ENCODE measurements at places on chromosomes 11 and 22.

DNA sequence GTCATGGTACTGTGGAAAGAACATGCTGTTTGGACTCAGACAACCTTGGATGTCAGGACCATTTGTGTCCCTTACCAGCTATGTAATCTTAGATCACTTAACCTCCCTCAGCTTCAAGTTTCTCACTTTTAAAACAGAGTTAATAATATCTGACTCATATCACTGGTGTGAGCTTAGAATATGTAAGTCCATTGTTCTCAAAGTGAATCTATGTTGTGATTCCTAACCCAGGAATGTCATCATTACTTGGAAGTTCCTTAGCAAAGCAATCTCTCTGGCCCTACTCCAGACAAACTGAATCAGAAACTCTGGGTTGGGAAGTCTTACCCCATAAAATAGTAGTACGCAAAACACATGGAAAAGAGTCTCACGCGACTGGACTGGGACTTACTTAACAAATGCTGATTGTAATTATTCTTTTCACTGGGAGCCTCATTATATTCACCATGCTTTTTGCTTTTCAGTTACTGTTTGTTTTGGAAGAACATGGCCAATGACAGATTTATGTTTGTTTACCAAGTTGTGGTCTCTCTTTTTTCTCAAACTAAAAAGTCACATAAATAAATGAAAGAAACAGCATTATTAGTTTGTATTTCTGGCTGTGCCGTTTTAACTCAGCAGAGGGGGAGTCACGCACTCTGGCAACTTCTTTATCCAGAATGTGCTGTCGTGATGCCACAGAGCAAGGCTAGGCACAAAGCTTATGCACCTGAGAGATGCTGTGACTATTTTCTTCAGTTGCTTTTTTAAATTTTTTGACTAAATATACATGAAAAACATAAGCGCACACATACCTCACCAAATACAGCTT is 217.7 kb upstream of the CTSC start:
- DNase-seq: no peak

GRCh38 chr11:64580412-64580811 is 10.6 kb upstream of the SLC22A12 start:
- DNase-seq: no peak

DNA sequence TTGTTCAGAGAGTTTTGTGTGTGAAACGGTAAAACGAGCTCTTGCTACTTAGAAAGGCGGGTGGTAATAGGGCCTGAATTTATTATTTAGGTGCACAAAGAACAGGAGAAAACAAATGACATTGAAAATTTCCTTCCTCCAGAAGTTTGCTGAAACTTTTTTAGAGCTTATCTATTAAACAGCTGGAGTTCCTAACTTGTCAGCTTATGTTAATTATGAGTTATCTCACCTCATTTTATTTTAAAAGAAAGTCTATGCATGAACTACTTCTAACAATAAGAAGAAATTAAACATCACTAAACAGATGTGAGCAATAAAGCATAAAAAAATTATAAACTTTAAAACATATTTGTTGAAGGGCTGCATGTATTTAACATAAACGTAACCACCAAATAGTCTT is 373.9 kb upstream of the ANO3 start:
- DNase-seq: no peak

DNA sequence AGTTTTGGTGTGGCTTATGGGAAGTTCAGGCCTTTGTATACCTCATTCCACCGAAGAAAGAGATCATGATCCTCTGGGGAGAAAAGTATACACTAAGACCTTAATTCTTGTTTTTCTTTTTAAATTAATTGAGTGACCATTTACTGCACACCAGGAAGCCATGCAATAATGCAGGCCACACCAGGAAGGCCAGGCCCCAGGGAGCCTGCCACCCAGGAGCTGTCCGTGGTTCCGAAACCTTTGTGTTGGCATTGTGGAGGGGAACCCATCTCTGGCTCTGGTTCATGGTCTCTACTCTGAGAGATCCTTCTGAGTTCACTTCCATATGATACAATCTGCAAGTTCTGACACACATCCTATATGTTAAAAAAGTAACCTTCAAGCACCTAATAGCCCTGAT is 291.8 kb downstream of the MIAT start:
- no peak for DNase-seq

DNA sequence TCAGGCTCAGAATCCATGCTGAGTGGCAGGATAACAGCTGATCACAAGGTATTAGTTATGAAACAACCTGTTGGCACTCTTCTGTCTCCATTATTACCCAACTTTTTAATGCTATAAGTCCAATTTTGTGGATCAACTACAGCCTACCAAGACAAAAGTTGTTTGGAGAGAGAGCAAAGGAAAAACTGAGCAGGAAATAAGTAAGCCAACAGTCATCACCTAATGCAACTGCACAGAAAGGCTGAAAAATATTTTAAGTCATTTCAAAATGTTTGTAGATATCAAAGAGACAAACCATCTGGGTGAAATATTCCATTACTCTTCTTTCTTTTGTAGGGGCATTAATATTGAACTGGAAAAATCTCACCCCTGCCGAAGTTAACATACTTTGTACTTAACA is 41.6 kb downstream of the FDX1 start:
- DNase-seq: no peak

- no peak for DNase-seq
These were observed 36.5 kb downstream of the NADSYN1 start for GRCh38 chr11:71489311-71490043.

DNA sequence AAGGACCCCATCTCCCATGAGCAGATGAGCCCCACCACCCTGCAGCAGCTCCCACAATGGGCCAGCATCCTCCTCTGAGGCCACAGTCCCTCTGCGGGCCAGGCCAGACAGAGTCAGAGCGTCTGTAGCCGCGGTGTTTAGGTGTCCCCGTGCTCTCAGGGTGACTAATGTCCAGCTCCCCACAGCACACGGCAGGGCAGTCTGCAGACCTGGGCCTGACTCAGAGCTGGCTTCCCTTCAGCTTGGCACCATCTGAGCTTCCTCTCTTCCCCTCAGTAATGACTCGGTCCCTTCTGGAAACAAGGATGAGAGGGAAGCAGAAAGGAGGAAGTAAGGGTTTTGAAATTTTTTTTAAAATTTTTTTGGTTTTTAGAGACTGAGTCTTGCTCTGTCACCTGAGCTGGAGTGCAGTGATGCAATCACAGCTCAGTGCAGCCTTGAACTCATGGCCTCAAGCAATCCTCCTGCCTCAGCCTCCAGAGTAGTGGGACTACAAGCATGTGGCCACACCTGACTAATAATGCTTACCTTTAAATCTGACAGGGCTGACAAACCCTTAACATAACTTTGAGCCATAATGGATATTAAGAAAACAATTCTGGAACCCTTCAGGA is 28.5 kb downstream of the LRRC74B start:
- DNase-seq: no peak

DNA sequence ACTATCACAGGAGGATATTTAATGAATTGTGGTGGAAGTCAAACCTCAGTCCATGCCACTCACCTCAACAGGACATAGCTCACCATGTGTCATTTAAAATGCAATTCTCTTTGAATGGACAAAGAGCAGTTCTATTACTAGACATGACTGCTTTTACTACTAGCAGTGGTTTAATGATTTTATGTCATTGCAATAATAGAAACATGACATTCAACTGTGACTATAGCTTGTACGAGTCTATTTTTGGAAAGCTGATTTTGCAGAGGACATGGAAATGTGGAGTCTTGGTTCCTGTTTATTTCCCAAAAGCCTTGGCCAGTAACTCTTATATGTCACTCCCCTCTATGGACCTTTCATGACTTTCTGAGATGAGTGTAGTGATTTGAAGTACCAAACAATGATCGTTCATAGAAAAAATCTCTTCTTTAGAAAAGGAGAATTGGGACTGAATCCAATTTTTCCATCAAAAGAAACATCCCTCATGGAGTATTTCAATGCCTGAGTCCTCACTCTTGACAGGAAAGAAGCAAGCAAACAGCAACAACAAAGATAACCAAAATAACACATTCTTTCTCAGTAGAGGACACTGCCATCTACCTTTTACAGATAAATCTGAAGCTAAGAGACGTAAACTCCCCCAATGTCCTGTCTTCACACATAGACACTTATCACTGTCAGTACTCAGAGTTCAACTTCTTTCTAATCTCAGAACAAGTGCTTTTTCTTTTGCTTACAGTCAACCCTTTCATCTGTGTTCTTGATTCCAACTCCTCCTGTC is 233.4 kb downstream of the LRRC4C start:
- DNase-seq: no peak

- DNase-seq: peak; percentile 31
These were observed 31.6 kb upstream of the MYH9 start for GRCh38 chr22:36419177-36419911.

GRCh38 chr11:112589155-112589554 is 328.5 kb upstream of the PLET1 start:
- no peak for DNase-seq

DNA sequence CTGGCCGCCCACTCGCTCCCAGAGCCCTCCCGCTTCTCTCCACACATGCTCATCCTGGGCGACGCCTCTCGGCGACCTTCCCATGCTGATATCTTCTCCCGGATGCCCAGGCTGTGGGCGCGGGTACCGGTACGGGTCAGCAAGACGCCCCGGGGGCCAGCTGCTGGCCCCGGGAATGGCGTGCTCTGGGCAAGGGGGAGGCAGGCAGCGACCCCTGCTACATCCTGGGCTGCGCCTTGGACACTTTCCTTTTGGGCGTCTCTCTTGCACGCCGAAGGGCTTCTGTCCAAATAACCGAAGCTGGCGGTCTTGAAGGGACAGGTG is 48.1 kb downstream of the RPL27A start:
- no peak for DNase-seq

- no peak for DNase-seq
These were observed 158.3 kb upstream of the MTMR2 start for GRCh38 chr11:96082002-96082899.

DNA sequence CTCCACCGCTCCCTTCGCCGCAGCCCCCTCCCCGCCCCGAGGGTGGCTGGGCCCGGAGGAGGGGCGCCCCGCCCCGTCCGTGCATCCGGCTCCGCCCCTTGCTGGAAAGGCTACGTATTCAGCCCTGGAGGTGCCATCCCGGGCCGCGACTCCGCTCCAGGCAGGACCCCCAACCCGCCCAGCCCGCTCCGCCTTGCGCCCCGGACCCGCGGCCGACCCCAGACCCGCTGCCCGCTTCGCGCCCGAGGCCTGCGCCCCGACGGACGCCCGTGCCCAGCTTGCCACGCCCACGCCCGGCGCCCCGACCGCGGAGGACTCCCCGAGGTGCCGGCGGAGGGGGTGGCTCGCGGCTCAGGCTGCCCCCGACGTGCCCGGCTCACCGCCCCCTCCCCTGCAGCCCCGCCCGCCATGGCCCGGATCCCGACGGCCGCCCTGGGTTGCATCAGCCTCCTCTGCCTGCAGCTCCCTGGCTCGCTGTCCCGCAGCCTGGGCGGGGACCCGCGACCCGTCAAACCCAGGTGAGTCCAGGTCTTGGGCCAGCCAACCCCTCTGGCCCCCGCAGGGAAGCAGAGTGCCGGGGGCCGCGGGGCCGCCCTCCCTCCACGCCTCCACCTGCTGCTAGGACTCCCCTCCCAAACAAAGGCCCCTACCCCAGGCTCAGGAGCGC is at the start of gene ADM2:
Gene ADM2, plus strand, starts transcription at position 104 of the 667 bp plus-strand sequence. Its CDS starts 305 bp downstream, at position 409.
- DNase-seq: peak; percentile 73

- DNase-seq: no peak
These were observed 784.2 kb upstream of the CCDC179 start for GRCh38 chr11:23644443-23644842.

GRCh38 chr11:95647871-95648270 is 141.7 kb downstream of the FAM76B start:
- no peak for DNase-seq

- DNase-seq: no peak
These were observed at the start of gene BDNF for GRCh38 chr11:27700351-27701301. Gene BDNF (minus strand): TSS chr11:27700455. CDS start chr11:27658564, 41,891 bp downstream.

GRCh38 chr11:17391493-17392355 is 3.3 kb upstream of the KCNJ11 start:
- no peak for DNase-seq

DNA sequence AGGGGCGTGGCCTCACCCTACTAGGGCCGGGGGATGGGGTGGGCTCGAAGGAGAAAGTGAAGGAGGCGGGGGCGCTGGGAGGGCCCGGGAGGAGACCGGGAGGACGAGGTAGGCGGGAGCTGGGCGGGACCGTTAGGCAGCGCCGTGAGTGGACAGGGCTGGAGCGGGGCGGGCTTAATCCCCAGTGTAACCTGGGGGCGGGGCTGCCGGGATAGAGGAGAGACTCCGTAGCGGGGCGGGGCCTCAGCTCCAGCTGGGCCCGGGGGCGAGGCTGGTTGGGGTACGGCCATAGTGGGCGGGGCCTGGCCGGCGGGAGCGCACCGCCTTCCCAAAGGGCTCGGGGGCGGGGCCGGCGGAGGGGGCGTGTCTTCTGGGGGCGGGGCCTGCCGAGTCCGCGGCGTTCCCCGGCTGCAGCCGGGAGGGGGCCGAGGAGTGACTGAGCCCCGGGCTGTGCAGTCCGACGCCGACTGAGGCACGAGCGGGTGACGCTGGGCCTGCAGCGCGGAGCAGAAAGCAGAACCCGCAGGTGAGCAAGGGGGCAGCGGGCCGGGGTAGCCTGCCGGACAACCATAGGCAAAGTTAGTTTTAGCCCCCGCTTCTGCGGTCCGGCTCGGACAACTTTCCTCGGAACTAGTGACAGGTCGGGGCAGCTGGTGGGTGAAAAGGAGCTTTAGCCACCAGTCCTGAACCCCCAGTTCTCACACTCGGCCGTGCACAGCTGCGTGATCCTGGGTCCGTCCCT is at the start of gene CD82:
Gene CD82, plus strand, starts transcription at position 453 of the 742 bp plus-strand sequence. CDS start 29,000 bp downstream, outside the sequence.
- DNase-seq: peak; percentile 98

DNA sequence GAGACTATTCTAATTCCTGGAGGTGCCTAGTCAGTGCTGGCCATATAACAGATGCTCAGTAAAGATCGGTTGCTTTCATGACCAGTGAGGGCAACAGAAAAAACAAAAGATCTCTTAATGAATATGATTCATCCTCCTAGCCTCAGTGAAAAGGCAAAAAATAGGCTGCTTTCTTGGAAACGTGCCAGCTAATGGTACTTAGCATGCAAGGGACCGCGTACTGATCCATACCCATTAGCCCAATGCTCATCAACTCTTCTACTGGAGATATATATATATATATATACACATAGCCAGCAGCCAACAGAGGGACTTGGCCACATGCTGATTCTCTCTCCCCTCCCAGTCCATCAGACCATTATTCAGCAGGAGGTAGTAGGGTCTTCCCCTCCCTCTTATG is 320.4 kb downstream of the KIRREL3 start:
- no peak for DNase-seq

GRCh38 chr11:93274851-93275250 is 55.7 kb upstream of the DEUP1 start:
- DNase-seq: no peak

GRCh38 chr11:64004590-64004984 is 18.3 kb downstream of the OTUB1 start:
- no peak for DNase-seq

DNA sequence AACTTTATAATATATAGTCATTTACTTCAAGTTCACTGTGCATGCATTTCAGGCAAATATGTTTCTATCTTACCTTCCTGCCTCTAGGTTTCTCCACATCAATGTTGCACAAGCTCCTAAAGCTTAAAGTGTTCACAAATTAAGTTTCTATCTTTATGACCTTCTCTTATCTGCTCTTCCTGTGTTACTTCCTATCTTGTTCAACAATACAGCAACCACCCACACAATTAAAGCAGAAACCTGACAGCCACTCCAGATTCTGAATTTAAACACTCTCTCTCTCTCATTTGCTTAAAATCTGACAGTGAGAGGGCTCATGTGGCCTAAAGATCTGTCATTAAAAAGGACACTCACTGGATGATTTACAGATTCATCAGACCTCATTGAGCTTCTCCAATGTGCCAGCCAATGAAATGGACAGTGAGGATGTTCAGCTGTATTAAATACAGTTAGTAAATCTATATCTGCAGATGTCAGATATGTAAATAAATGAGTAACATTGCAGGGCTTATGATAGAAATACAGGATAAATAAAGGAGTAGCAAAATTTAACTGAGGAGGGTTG is 10.9 kb downstream of the PDGFD start:
- DNase-seq: peak; percentile 16

All from CD4-positive, alpha-beta T cell treated with Interleukin-21 for 1 hour (primary cell).